Tibial nerve (tissue), 4 donors: ENCODE measurements at places on chromosomes 11 and 22. TPM values are rescaled to one million over a fixed set of nuclear protein-coding genes. Genes with fewer than 3 reads are reported as not detected.

Gene GLB1L2
- 2.0 TPM for total RNA-seq

DNA sequence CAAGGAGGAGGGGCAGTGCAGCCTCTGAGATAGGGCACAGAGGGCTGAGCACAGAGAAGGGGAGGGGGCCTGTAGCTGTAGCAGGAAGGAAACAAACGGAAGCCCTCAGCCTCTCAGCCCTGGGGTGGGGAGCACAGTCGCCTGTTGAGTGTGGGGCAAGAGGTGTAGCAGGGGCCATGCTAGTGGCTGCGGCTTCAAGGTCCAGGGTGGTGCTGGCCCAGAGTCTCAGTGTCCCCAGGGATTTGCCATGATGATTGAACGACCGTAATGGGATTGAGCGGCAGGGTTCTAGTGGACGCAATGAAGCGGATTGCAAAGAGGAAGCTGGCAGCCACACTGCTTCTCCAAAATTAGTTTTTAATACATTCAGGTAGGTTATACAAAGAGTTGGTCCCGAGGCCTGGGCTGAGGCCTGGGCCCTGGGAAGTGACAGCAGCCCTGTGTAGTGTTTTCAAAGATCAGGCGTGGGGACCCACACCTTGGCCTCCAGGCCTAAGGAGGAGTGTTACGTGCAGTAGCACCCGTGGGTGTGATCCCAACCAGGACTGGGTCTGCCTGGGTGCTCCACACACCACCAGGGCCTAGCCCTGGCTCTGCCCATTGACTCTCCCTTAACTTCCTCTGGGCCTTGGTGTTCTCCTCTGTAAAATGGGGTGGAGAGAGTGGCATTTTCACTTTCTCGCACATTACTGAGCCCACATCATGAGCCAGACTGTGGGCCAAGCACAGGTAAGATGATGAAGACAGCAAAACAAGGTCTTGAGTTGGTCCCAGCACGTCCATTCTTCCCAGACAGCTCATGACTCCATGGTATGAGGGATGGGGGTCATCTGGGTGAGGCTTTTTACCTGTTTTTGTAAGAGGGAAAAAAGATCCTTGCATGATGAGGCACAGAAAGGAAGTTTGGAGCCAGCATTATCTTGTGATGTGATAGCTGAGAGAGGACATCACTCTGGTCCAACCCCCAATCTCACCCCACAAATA lies 13.1 kb downstream of the LRRC32 start:
- DNase-seq: no peak

DNA sequence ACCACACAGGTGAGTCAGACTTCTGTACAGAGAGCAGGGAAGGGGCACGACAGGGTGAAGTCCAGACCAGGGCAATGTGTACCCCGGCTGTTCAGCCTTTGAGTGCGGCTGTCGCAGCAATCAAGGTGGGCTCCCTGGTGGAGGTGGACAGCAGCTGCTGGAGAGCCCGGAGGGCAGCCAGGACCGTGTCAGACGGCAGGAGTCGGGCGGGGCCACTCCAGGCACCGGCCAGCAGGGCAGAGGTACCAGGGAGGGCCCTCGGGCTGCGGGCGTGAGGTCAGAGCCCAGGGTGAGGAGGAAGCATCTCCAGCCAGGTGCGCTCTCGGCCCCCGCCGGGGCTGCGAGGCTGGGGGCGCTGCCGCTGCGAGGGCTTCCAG lies 802 bp upstream of the PIM3 start:
- no peak for DNase-seq

DNA sequence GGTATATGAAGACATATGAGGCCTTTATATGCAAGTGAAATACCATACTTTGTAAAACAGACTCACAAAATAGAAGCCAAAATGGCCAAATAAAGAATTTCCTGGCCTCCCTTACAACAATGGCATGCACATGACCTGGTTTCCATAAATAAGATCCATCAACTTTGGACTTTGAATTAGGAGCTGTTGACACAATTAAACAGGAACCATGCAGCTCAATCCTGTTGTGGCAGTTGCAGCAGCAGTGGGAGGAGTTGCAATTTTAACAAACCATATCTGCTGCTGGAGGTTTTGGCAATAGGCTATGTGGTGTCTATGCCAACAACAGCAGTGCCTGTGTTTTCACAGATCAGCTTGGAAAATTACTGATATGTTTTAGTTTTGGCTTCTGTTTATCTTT lies 818.6 kb downstream of the FAM181B start:
- no peak for DNase-seq

Gene PITPNM1
- total RNA-seq: 69.6 TPM

- no peak for DNase-seq
Observed at GRCh38 chr11:107853070-107853469, 5.5 kb downstream of the SLC35F2 start.

GRCh38 chr11:67031791-67032561 lies 9.0 kb downstream of the SYT12 start:
- no peak for DNase-seq

Gene C1QTNF6
- total RNA-seq: 3.6 TPM

- no peak for DNase-seq
Observed at GRCh38 chr11:44789496-44789895, 62.7 kb downstream of the TSPAN18 start.

GRCh38 chr11:19093976-19094375 lies 23.0 kb upstream of the ZDHHC13 start:
- DNase-seq: no peak

- no peak for DNase-seq
Observed at GRCh38 chr11:18455686-18456372, at the start of gene LDHAL6A. Gene LDHAL6A (plus strand): TSS chr11:18455856. CDS start chr11:18456681, 825 bp downstream.

GRCh38 chr11:105786741-105787140 lies 176.9 kb downstream of the GRIA4 start:
- DNase-seq: no peak

DNA sequence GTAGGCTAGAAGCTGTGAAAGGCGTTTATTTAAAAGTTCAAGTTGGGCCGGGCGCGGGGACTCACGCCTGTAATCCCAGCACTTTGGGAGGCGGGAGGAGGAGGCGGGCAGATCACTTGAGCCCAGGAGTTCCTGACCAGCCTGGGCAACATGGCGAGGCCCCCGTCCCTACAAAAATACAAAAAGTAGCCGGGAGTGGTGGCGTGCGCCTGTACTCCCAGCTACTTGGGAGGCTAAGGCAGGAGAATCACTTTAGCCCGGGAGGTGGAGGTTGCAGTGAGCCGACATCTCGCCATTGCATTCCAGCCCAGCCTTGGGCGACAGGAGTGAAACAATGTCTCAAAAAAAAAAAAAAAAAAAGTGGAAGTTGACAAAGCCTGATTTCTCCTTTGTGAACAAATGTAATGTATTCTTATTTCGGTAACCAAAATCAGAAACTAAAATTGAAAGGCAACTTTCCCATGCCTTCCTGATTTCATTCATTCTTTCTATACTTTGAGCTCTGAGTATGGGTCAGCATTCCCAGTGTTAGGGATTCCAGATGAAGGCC lies 825 bp downstream of the PTPMT1 start:
- DNase-seq: no peak

DNA sequence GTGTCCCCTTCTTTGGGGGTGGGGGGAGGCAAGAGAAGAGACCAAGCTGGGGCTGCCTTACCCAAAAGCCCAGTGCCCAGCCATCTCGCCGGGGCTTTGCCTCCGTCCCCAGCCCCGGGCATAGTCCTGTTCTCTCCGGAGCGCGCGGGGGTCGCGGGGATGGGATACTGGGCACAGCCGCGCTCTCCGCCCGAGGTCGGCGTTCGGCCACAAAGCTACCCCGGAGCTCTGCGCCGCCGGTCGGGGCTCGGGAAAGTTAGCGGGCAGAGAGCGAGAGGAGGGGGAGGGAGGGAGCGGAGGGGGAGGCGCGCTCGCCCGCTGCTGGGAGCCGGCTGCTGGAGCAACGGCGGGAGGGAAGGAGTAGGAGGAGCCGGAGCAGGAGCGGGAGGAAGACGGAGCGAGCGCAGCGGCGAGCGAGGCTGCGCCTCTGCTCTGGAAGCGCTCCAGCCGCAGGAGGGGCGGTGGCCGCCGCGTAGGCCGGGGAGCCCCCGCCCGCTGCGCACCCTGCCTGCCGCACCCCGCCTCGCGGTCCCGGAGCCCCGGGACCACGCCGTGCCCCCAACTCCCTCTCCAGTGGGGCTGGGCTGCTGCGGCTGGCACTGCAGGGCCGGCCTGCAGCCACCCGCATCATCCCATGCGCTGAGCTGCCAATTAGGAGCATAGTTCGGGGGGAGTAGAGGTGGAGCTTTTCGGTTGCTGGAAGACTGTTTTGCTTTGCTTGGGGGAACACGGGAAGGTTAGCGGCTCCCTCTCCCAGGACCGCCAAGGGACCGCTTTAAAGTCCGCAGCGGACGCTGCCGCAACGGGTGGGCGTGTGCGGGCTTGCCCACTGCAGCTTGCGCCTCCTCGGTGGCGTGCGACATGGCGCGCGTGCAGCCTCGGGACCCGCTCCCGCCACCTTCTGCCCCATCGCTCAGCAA lies at the start of gene SCN4B:
Gene SCN4B, minus strand, starts transcription at position 272 of the 920 bp plus-strand sequence. Its CDS starts 150 bp downstream, at position 122.
- no peak for DNase-seq

DNA sequence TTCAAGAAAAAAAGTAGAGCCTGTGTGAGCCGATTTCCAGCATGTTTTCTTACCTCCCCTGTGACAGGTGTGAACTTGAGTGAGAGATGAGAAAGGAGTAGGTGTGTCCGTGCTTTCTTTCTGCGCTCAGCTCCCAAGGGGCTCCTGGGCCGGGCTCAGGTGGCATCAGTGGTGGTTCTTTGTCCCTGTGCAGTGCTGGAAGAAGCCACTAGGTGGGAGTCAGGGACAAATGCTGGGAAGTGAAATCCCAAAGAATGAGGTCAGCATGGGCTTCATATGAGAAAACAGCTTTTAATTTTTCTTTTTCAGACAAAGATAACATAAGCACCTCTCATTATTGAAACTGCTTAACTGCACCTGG lies 57.8 kb downstream of the PPFIBP2 start:
- DNase-seq: peak; percentile 83

- no peak for DNase-seq
Observed at GRCh38 chr11:14417186-14417585, 58.2 kb upstream of the RRAS2 start.

GRCh38 chr11:129973809-129974208 lies 28.8 kb downstream of the PRDM10 start:
- no peak for DNase-seq
